Activated CD4-positive, alpha-beta T cell treated with anti-CD3 and anti-CD28 coated beads, Interleukin-2, Interleukin-4, amounts not matched to agents 100 ng/mL and 50 ng/mL, durations not matched to agents 16 hours and 8 hours (primary cell): ENCODE measurements at places on chromosomes 3 and 15.

GRCh38 chr3:5019411-5020241 is 40.4 kb downstream of the BHLHE40 start:
- peak; percentile 84 for DNase-seq

- DNase-seq = no peak
These were observed 25.3 kb upstream of the ARHGEF26 start for GRCh38 chr3:154095832-154096421.

DNA sequence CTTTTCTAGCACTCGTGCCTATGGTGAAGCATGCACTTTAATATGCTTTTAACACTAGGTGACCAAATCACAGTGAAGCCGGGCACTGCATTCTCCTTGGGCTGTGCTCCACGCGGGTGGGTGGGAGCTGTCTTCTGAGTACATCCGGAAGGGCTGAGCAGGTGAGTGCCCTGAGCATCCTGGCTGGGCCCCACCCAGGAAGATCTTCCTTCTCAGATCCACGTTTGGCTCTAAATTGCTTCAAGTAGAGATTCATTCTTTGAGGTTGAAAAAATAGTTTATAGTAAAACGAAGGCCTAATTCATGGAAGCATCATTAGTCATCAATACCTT is 73.9 kb upstream of the BLM start:
- no peak for DNase-seq

DNA sequence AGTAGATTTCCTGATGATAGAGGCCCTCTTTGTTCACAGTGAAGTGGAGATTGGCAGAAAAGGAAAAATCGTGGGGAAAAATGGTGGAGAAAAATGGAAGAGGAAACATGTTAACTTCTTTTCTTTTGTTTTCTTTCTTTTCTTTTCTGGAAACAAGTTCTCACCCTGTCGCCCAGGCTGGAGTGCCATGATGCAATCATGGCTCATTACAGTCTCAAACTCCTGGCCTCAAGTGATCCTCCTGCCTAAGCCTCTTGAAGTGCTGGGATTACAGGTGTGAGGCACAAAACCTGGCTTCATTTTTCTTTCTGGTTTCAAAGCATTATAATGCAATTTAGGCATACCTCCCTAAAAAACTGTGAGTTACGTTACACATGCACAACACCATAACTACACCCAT is 464.2 kb downstream of the MECOM start:
- no peak for DNase-seq

DNA sequence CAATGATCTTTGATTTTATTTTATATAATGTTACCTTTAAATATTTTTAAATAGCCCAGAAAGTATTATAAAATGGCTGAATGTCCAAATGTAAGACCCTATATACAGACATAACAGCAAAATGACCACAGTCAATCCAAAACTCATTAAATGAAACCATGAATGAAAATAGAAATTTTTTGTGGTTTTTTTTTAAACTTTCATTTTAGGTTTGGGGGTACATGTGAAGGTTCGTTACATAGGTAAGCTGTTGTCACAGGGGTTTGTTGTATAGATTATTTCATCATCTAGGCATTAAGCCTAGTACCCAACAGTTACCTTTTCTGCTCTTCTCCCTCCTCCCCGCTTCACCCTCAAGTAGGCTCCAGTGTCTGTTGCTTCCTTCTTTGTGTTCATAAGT is 108.8 kb downstream of the FAIM start:
- DNase-seq = no peak

DNA sequence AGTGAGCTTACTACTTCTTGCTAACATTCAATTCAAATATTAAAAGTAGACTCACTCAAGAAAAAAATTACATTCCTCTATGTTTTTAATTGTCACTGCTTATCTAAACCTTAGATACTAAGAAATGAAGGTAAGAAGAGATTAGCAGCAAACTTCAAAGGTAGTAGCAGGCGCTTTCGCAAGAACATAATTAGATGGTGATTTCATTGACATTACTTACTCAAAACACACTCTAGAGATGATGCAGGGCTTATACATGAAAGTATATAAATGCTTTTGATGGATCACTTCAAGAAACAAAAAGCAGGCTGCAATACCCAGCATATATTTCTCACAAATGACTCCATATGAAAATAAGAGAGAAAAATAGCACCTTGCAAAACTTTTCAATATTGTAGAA is 86.8 kb downstream of the FSIP1 start:
- DNase-seq = peak; percentile 41

DNA sequence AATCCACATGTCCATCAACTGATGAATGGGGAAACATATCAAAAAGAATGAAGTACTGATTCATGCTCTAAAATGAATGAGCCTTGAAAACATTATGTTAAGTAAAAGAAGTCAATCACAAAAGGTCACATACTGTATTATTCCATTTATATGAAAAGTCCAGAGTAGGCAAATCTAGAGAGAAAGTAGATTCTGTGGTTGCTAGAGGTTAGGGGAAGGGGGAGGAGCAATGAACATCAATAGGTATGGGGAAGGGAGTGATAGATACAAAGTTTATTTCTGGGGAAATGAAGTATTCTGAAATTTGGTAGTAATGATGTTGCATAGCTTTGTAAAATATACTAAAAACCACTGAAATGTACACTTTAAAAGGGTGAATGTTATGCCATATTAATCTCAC is 14.5 kb downstream of the SERP1 start:
- DNase-seq = no peak

DNA sequence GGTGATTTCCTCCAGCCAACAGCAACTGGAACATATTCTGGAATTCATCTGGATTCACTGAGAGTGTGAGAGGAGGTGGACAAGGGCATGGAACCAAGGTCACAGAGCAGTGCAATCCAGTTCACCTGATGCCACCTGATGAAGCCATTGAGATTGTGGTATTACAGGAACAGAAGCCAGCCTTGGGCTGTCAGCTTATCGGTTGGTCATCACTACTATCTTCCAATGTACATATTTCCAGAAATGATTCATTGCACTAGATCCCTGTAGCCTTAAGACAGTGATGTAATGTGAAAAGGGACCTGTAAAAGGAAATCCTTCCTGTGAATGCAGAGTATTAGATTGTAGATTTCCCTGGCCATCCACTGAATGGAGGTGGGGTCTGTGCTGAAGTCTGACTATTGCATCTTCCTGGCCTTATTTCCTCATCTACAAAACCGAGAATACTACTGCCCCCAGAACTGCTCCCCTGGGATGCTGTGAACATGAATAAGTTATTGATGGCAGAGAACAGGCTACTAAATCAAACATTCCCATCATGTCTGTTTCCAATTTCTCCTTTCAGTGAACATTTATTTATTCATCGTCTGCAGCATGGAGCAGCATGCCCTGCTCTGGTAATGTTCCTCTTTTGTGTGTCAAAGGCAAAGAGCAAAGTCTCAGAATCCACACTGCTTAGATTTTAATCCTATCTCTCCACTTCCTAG is 47.4 kb upstream of the TPM1 start:
- no peak for DNase-seq

GRCh38 chr3:116314476-116314875 is 130.8 kb downstream of the LSAMP start:
- DNase-seq = no peak

DNA sequence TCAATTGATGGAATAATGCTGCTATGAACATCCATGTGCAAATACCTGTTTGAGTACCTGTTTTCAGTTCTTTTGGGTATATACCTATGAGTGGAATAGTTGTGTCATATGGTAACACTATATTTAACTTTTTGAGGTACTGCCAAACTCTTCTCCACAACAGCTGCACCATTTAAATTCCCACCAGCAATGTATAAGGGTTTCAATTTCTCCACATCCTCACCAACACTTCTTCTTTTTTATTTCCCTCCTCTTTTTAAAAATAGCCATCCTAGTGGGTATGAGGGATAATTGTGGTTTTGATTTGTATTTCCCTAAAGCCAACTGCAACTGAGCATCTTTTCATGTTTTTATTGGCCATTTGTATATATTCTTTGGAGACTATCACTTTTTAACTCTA is 31.3 kb upstream of the ARHGEF3 start:
- no peak for DNase-seq

DNA sequence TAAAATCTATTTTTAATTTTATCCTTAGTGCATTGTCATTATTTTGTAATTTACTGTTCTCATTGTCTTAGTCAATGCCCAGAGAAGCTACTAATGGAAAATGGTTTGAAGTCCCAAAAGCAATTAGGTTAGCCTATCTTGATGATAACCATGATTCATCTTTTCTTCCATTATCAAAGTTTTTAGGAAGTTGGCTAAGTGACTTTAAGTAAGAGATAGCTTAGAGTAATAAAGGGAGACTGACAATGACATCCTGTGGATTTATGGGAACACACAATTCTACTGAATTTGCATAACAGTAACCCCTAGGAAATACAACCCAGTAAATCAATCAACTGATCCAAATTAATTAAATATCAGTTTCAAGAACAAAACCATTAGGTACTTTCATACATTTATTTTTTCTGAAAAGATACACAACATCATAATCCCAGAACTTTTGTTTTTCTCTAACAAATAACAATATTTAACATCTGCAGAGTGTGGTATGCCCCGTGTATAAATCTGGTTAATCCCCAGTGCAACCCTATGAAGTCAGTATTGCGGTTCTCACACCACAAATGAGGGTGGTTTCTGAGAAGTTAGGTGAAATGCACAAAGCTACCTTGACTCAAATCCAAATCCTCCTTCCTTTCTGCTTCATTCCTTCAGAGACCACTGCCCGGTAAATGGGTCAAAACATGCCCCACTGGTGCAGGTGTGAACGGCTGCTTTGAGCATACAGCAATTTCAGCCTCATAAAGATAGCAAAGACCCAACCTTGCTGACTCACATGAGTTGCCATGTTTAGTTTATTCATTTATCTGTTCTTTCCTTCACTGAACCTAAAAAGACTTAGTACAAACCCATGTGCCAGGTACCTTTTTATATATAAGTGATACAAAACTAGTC is 202.1 kb downstream of the TBL1XR1 start:
- DNase-seq = peak; percentile 25

GRCh38 chr3:150509780-150510179 is 36.5 kb downstream of the SERP1 start:
- no peak for DNase-seq

GRCh38 chr3:55884491-55885285 is 397.6 kb upstream of the WNT5A start:
- no peak for DNase-seq

GRCh38 chr3:72214066-72214951 is 429.4 kb upstream of the PROK2 start:
- no peak for DNase-seq

- no peak for DNase-seq
These were observed 84.3 kb upstream of the TNFSF10 start for GRCh38 chr3:172607305-172608121.

GRCh38 chr15:26126819-26127387 is 263.8 kb upstream of the ATP10A start:
- no peak for DNase-seq

DNA sequence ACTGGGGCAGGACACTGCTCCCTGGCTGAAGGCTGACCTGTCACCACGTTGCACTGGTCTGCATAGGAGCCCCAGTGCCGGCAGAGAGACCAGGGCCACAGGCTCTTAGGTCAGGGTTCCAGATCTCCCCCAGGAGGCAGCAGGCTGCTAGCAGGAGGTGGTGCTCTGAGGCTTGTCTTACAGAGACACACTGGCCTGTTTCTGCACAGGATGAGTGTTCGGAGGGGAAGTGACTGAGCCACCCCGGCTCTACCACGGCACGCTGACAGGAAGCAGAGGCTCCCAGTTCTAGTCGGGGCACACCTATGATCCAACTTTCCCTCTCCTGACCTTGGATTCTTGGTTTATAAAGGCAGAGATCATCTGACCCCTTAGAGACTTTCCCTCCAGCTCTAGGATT is 8.6 kb downstream of the FBXL22 start:
- DNase-seq = peak; percentile 80
